A549 (cell line): ENCODE measurements at places on chromosomes 1 and 21.
A peak's percentile ranks its signal among the peaks of the same experiment; 100 is the strongest.

- no peak for DNase-seq
These were observed 52.2 kb downstream of the YARS1 start for GRCh38 chr1:32764826-32765569.

DNA sequence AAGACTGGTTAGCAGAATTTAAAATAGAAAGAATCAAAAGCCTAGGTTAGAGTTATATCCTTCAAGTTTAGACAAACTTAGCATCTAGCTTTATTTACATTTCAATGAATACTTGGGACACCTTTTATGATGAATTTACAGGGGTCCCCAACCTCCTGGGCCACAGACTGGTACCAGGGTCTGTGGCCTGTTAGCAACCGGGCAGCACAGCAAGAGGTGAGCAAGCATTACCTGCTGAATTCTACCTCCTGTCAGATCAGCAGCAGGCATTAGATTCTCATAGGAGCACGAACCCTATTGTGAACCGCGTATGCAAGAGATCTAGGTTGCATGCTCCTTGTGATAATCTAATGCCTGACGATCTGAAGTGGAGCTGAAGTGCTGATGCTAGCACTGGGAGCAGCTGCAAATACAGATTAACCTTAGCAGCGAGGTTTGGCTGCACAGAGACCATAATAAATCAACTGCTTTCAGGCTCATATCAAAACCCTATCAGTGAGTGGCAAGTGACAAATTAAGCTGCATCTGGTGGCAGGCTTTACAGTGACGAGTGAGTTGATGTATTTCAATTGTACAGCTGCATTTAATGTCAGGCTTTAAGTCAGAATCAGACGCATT lies 82.0 kb downstream of the UCHL5 start:
- DNase-seq = no peak

DNA sequence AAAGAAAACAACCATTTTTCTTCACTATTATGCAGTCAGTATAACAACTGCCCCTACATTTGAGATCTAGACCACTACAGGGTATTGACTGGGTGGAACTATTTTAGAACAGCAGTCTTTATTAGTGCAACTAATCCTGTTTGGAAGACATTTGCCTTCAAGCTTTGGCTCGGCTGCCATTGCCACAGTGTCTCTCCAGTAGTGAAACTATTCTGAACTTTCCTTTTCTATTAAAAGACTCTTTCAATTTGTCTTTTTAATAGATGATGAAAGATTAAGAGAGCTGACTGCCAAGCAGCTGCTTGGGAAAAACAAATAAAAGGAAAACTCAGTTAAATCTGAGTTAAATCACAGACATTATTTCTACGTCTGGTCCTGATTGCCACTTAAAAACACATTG lies 49.3 kb downstream of the LPGAT1 start:
- no peak for DNase-seq

DNA sequence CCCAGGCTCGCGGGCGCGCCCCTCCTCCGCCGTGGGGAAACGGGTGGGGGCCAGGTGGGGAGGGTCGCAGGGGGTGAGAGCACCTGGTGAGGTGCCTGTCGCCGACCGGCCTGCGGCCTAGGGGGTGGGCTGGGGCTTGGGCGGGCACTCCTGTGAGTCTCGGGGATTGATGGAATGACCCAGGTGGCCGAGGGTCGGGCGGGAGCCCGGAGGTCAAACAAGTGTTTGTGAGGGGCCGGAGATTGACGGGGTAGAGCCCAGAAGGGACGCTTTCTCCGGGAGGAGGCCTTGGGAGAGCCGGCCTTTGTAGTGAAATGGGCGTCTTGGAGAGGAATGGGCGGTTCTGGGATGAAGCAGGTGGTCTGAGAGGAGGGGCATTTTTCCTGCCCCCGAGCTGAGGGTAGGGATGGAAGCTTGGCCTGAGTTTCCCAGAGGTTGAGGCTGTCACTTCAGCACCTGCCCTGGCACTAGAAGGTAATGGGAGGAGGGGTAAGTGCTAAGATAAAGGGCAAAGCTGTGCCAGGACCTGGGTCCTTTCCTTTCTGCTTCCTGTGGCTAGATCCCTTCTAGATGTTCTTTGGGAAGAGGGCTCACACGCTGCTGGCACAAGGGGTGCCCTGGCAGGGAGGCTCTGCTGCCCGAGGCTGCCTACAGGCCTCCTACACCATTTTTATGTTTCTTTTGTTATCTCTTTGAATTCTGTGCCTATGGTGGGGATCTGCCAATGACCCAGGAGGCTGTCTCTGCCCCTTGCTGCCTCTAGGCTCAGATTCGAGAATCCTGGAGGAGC lies 56.1 kb downstream of the NDUFS5 start:
- DNase-seq = no peak

- peak; percentile 63 for DNase-seq
These were observed 1.4 kb downstream of the LDLRAD1 start for GRCh38 chr1:54016343-54017282.

DNA sequence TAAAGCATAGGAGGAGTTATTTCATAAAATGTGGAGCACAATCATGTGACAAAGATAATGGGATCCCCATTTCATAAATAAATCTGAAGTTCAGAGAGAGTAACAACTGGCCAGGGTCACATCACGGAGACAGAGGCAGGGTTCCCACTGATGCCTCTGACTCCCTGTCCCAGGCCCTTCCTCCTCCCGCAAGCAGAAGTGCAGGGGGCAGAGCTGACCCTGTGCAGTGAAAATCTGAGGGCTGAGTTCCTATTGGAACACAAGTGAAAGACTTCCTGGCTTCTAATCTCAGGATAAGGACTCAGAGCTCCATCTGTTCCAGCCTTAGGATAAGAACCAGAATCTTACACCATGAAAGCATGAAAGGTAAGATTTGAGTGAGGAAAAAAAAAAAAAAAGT lies 22.0 kb downstream of the SELL start:
- no peak for DNase-seq

DNA sequence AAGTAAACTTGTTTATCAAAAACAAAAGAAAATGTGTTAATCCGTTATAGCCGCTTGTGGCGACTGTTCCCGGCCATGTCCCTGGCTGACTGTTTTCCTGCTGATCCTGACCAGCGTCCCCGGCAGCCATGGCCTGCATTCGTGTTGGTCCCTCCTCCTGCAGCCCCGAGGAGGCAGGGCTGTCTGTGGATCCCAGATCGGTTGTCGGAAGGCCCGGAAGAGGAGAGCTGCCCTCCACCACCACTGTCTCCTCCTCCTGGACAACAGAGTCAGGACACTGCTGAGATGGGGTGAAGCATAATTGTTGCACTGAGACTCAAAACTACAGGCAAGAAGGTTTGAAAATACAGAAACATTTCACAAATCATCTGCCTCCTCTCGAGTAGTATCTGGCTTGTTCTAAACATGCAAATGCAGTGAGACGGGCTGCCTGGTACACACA lies 3.6 kb upstream of the MXRA8 start:
- DNase-seq = no peak

DNA sequence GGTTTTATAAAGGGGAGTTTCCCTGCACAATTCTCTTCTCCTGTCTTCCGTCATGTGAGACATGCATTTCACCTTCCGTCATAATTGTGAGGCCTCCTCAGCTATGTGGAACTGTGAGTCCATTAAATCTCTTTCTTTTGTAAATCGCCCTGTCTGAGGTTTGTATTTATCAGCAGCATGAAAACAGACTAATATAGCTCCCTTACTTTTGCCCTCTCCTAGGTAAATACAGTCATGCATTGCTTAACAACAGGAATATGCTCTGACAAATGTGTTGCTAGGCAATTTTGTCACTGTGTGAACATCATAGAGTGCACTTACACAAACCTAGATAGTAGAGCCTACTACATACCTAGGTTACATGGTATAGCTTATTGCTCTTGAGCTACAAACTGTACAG lies 616.8 kb downstream of the RWDD3 start:
- DNase-seq = no peak

DNA sequence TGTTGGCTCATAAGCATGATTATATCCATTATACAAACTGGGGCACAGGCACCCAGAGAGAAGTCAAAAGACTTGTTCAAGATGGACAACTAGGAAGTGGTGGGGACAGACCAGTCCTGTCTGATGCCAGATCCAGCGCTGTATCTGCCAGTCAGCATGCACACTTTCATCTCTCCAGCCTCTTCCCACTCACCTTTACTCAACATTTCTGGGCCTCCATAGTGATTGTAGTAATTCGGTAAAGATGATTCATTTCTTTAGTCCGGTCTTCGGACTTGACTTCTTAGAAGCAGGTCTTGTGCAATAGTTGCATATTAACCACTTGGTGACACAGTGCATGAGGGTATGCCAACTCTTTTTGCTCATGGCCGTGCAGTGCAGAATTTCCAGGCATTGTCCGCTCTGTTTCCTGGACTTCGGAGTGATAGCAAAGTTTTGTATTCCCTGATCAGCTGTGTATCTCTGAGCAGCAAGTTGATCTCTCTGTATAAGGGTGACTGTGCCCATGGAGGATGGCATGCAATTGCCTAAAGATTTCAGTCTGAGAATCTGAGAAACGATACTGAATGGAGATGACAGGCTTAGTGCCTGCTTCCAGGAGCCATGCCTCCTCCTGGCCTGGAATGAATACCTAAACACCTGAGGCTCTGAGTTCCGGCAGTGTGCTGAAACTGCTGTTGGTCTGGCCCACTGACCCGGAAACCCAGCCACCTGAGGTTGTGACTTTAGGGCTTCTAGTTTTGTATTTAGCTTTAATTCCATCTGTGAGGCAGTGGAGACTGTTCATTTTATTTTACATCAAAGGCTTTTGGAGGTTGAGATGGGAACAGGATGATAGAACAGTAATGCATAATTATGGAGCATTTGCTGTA lies 39.0 kb downstream of the GALNT2 start:
- peak; percentile 86 for DNase-seq
